ENCODE measurements at places on chromosomes 11 and 22. TPM values are rescaled to one million over a fixed set of nuclear protein-coding genes. Genes with fewer than 3 reads are reported as not detected.

The MS4A12 gene
- not detected for total RNA-seq

The PITPNB gene
- total RNA-seq, result 95.8 TPM

The TESMIN gene
- total RNA-seq, result 9.6 TPM

The NUP98 gene
- 62.4 TPM for total RNA-seq

The OR52I1 gene
- 5.5 TPM for total RNA-seq

The RCOR2 gene
- 3.4 TPM for total RNA-seq

The OR52E6 gene
- total RNA-seq, result not detected

The A4GALT gene
- total RNA-seq, result 14.2 TPM

The ROM1 gene
- 8.7 TPM for total RNA-seq

The VSIG2 gene
- total RNA-seq, result not detected

The TMEM126B gene
- total RNA-seq, result 45.7 TPM

The BIRC3 gene
- 3.9 TPM for total RNA-seq

The ZNF215 gene
- 13.7 TPM for total RNA-seq

The MIAT gene
- total RNA-seq, result 3.6 TPM

The SLC36A4 gene
- 32.0 TPM for total RNA-seq

The AP5B1 gene
- 9.6 TPM for total RNA-seq

The CECR2 gene
- 1.2 TPM for total RNA-seq

The MMP13 gene
- not detected for total RNA-seq

The ANGPTL5 gene
- 1.9 TPM for total RNA-seq

The WNT7B gene
- total RNA-seq, result 7.2 TPM

The TRIM51 gene
- total RNA-seq, result not detected

The MAJIN gene
- total RNA-seq, result not detected

The ACTN3 gene
- total RNA-seq, result not detected

The BET1L gene
- 14.0 TPM for total RNA-seq

The CNGA4 gene
- total RNA-seq, result not detected

The LGR4 gene
- 106 TPM for total RNA-seq

The CADM1 gene
- total RNA-seq, result 68.1 TPM

The NR1H3 gene
- total RNA-seq, result 18.5 TPM

The APOBEC3F gene
- total RNA-seq, result 1.7 TPM

The EXPH5 gene
- total RNA-seq, result 5.8 TPM

The F2 gene
- not detected for total RNA-seq

The GSTT2B gene
- 7.2 TPM for total RNA-seq

The RPS6KA4 gene
- 16.4 TPM for total RNA-seq

The LIF gene
- 1.7 TPM for total RNA-seq

The POU2AF2 gene
- not detected for total RNA-seq

The GP1BB gene
- total RNA-seq, result 3.4 TPM

The SYT12 gene
- 3.1 TPM for total RNA-seq

The GAB4 gene
- 1.7 TPM for total RNA-seq

The SLC22A12 gene
- 2.4 TPM for total RNA-seq

The TEX12 gene
- total RNA-seq, result 3.1 TPM

The BTG4 gene
- 5.5 TPM for total RNA-seq

The IGLL1 gene
- total RNA-seq, result not detected

The L3MBTL2 gene
- total RNA-seq, result 7.9 TPM

The RIBC2 gene
- total RNA-seq, result not detected

The PKNOX2 gene
- 31.8 TPM for total RNA-seq

The FAM180B gene
- not detected for total RNA-seq

The BTBD18 gene
- total RNA-seq, result 3.1 TPM

The CDC42BPG gene
- total RNA-seq, result 0.96 TPM

The SYT8 gene
- 11.1 TPM for total RNA-seq

The C11orf98 gene
- total RNA-seq, result 14.2 TPM

The EFCAB6 gene
- 7.0 TPM for total RNA-seq

Data from umbilical cord (tissue), 2 donors.